GM20000 (cell line): ENCODE measurements at places on chromosomes 3 and 15.

GRCh38 chr3:148840451-148840850 lies 12.8 kb downstream of the CPB1 start:
- no peak for DNase-seq

DNA sequence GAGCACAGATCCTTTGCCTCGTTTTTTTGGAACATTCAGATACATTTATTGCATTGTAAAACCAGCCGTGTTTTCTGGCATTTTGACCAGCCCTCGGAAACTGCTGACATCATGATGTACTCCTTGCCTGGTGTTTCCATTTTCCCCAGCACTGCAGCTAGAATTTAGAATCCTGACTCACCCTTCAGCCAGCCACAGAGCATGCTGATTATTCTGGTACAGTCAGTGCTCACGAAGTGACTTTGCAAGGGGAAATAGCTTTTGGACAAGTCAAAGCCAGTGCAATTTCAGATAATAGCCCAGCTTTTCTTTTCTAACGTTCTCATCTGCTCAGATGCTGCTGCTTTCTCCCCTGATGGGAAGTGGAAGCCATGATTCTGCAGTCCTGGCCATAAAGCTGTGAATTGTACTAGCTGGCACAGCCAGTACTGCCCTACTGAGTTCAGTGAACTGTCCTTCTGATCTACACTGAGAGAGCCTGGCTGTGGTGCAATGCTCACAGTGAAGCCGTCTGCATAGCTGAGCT lies 12.1 kb upstream of the CNBP start:
- no peak for DNase-seq

GRCh38 chr3:72635551-72635950 lies 212.7 kb downstream of the SHQ1 start:
- DNase-seq: no peak

GRCh38 chr15:98719137-98719740 lies 70.9 kb downstream of the IGF1R start:
- no peak for DNase-seq

DNA sequence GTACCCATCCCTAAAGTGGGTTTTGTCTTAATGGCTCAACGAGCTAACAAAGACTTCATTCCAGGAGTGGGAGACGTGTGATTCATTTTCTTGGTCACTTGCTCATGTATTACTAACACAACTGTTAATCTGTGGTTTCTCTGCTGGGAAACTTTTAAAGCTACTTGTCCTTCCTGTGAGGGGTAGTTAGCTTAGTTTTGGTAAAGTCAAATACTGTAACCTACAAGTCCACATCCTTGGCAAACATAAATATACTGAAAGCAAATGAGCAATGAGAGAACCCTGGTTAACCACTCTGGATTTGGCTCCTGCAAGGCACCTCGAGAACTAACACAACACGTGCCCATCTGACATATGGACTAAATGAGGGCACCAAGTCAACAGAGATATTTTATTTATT lies 19.9 kb downstream of the NOX5 start:
- no peak for DNase-seq

- no peak for DNase-seq
Observed at GRCh38 chr3:67647390-67647878, 7.0 kb downstream of the SUCLG2 start.

GRCh38 chr3:49614936-49615335 lies 59.2 kb upstream of the APEH start:
- DNase-seq: no peak

GRCh38 chr15:48426044-48426443 lies 94.8 kb downstream of the DUT start:
- no peak for DNase-seq

DNA sequence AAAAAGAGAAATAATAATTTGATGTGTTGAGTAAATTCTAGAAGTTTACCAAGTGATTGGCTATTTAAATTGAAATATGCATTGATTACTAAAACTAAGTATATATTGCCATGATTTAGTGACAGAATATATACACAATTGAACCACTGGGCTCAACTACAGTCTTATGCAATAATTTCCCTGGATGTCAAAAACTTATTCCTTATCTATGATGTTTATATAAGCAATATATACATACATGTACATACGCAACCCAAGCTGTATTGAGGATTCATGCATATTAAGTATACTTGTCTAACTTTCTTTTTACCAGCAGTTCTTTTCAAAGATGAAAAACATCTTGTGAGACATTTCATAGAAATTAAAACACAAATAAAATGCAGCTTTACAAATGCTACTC lies 165.8 kb downstream of the ZIC4 start:
- DNase-seq: no peak

DNA sequence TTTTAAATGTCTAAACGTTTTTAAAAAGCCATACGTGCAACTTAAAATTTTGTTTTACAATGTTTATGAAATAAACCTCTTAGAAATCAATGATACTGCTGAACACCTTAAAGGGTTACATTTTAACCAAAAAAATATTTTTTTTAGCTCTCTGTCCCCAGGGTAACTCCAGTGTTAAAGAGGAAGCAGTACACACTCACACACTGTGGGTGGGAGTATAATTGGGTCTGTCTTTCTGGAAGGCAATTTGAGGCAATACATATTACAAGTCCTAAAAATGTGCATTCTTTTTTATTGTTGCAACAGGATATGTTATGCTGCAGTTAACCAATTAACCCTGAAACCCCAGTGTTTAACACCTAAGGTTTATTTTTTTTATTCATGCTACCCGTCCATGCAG lies 34.1 kb downstream of the WHAMM start:
- no peak for DNase-seq

DNA sequence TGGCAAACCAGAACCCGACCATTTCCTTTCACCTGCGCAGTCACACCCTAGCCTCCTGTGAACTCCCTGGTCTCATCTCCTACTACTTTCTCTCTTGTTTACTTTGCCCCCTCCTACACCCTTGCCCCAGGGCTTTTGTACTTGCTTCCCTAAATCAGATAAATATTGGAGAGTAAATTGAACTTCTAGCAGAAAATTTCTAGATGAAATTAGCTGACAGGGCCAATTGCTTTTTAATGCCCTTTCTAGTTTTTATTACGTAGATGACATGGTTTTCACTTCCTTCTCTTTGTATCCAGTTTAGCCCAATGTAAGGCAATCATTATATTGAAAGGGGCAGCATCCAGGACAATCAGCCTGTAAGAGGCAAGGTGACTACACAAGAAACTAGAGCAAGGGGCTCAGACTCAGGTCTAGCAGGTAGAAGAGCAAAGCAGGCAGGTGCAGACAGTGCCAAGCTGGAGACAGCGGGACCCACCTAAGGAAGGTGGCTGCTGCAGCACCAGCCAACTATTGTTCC lies 56.2 kb upstream of the TOPAZ1 start:
- DNase-seq: no peak

GRCh38 chr3:56881841-56882240 lies 80.1 kb upstream of the ARHGEF3 start:
- DNase-seq: no peak

- DNase-seq: no peak
Observed at GRCh38 chr3:28188686-28189085, 52.7 kb upstream of the CMC1 start.

DNA sequence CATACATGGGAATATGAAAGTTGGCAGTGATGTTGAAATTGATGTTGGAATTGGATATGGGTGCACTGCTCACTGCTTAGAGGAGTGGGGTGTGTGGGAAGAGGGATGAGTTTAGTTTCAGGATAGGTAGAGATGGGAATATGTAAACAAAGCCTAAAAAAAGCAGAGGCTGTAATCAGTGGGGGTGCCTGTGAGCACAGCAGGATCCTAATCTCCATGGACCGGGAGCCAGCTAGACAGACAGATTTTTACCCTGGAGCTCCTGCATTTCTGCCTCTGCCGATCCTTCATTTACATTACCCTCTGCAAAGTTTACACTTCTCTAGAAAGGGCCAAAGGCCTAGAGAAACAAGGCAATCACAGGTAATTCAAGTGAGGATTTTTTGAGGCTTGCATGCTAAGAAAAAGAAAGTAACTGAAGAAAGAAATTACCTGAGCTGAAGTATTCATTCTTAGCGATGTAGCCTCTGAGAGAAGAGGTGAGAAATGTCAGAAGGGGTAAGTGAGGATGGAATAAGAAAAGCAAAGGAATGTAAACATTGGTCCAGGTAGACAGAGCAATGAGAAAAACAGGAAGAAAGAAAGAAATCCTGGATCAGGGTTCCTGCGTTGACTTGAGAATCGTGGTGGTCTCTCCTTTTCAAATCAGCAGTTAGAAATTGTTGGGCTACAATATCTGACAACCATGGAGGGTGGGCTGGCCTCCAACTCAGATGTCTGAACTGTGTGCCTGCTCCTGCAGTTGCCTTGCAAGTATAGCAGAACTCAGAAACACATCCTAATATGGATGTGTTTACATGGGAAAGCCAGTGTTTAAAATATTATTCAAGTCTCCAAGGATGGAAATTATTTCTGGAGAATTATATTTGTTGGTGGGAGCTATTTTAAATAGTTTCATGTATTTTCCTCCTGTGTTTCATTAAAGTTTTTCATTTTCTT lies 79.8 kb downstream of the CRTC3 start:
- DNase-seq: no peak

GRCh38 chr3:185517387-185518130 lies 18.7 kb upstream of the TMEM41A start:
- DNase-seq: no peak

DNA sequence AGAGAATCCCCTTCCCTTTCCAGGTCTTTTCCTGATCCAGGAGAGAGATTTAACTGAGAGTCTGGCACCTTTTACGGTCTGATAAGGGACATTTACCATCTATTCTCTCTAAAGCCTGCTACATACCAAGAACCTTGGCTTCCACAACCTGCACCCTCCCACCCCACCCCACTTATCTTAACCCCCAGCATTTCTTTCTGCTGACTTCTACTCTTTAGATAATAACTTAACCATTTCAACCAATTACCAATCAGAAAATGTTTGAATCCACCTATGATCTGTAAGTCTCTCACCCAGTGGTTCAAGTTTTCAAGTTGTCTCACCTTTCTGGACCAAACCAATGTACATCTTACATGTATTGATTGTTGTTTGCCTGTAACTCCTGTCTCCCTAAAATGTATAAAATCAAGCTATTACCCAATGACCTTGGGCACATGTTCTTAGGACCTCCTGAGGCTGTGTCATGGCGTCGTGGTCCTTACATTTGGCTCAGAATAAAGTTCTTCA lies 74.0 kb downstream of the MCF2L2 start:
- DNase-seq: no peak
